ENCODE measurements at places on chromosomes 5 and 9.
A peak's percentile ranks its signal among the peaks of the same experiment; 100 is the strongest.

DNA sequence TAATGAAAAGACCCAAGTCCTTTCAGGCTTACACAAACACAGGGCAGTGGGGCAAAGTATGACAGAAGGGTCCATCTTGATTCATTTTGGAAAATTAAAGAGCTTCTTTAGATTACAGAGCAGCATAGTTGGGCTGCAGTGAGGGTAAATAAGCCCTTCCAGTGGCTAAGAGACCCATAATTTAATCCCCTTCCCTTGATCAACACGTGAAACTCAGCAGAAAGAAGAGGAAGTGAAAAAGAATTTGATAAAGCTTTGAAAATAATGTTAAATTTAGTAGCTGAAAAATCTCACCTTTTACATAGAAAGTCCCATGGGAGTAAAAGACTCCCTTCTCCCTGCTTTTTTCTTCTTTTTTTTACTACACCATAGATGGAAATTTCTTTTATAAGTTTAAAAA is 87.6 kb downstream of the FREM1 start:
- DNase-seq, result no peak

GRCh38 chr5:138096363-138096762 is 12.5 kb downstream of the WNT8A start:
- DNase-seq, result no peak

GRCh38 chr5:41851116-41851515 is 19.1 kb downstream of the OXCT1 start:
- no peak for DNase-seq

- DNase-seq, result peak; percentile 96
These were observed 50.5 kb upstream of the EXOC3 start for GRCh38 chr5:392431-392988.

DNA sequence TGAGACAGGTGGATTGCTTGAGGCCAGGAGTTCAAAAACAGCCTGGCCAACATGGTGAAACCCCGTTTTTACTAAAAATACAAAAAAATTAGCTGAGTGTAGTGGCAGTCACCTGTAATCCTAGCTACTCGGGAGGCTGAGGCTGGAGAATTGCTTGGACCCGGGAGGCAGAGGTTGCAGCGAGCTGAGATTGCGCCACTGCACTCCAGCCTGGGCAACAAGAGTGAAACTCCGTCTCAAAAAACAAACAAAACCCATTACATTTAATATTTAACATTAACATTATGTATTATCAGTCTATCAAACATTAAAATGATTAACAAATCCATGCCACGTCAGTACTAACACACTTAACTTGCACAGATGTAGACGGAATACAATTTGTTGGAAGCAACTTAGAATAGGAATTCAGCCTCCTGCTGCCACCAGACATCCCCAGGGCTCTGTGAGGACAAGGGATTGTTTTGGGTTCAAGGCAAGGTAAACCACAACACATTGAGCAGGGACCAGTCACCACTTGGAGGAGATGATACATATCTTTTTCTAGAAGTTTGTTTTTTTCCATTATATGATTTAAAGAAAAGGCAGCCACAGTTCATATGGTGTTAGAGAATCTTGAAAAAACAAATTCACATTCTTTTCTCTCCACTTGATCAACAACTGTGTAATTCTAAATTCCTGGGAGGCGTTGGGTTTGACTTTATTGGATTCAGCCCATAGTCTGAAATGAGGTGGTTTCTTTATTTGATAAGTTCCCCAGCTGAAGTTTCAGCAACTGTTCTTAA is 104.1 kb upstream of the BASP1 start:
- DNase-seq, result no peak

DNA sequence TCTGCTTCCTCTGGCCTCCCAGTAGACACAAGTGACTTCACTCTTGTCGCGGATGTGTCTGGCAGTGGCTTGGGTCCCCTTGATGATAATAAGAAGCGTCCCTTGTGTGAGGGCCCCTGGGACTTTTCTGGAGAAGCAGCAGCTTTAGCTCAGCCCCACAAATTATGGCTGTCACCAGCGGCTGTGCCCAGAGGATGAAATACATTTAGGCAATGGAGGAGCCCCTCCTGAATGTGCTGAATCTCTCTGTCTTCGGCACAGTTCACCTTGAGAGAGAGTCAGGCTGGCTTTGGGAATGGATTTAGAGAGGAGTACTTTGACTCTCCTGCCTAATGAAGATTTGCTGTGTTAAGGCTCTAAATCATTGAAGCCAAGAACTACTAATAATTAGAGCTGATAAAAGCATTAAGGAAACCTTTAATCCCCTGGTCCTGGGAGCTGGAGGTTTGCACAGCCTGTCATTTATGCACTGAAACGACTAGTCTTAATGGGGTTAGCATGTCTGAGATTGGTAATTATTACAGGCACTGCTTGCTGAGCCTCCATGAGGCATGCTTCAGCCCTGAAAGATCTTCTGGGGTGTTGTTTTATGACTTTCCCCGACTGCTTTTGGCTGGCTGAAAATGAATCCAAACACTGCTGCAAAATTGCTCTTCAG is 127.0 kb downstream of the TENT4A start:
- no peak for DNase-seq

GRCh38 chr9:105483618-105484017 is 35.8 kb downstream of the FSD1L start:
- DNase-seq, result no peak

- no peak for DNase-seq
These were observed 55.0 kb upstream of the C9orf72 start for GRCh38 chr9:27628311-27628710.

DNA sequence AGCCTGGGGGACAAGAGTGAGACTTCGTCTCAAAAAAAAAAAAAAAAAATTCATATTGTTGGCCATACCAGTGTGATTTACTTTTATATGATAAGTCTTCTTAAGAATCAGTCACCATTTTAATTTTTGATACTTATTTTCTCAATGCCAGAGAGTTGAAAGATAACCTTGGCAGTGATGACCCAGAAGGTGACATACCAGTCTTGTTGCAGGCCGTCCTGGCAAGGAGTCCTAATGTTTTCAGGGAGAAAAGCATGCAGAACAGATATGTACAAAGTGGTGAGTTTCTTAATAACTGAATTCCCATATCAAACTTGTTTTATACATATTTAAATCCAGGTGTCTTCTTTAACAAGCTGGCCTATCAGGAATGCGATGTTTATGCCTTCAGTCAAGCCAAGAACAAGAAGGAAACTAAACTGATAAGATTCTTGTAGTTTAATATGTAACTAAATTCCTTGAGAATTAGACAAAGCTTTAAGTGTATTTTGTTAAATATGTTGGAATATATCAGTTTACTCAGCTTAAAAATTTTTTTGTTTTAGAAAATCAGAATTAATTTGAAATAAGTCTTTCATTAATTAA is 81.5 kb downstream of the NIPBL start:
- no peak for DNase-seq

GRCh38 chr5:132837868-132838267 is 7.4 kb upstream of the SHROOM1 start:
- DNase-seq, result no peak

DNA sequence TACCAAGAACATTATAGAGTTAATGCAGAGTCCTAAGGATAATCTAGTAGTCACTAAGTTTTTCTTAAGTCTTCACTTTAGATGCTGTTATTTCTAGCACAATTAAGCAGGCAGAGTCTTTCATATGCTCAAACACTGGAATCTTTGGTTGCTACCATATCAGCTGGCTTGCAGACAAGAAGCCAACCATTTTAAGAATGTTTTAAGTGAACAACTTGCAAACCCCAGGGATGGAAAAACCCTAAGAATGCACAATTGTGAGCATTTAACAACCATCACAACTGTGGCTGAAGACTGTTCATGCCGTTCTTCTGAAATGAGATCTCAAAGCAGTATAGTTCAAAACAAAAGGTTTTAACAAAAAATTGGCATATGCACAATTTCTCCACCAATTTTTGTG is 55.1 kb downstream of the CSNK1A1 start:
- DNase-seq, result no peak

- no peak for DNase-seq
These were observed 25.8 kb downstream of the NIPAL4 start for GRCh38 chr5:157485811-157486210.

DNA sequence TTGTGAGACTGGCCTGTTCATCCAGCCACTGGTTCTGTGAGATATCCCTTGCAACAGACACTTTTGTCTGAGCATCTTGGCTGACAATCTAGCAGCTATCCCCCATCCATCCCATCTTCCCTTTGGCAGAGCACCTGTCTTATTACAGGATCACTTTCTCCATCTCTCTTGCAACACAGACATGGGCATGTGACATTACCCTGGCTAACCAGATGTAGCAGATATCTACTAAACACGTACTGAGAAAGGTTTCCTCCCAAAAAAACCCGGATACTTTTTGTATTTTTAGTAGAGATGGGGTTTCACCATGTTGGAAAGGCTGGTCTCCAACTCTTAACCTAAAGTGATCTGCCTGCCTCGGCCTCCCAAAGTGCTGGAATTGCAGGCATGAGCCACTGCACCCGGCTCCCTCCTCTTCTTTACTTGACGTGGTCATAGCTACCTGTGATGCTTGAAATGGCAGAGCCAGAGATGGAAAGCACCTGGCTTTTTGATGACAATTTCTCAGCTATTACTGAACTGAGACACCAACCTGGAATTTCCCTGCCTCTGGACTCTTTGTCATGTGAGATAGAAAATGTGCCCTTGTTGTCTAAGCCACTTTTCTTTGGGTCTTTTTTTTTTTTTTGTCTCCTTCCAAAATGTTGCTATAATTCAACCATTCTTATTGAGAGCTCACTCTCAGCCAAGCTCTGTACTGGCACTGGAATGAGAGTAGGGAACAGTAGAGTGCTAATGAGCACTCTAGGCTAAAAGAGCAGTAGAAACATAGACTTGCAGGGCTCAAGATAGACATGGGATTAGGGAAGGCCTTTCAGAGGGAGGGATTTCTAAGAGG is 32.6 kb downstream of the FNBP1 start:
- DNase-seq, result no peak

DNA sequence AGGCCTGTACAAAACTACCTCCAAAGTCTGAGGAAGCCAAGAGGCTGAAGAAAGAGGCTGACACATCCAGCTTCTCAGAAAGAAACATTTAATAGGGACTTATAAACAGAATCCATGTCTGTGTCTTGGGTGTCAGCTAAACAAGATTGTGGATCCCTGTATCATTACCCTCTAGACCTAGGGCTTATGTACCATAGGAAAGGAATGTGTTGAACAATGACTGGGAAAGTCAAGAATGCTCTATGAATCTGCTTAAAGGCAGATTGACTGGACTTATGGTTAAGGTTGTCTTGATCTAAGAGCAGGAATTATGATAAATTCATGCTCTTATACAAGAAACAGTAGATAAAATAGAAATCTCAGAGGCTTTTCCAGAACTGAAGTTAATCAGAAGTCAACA is 335.7 kb upstream of the RPS23 start:
- DNase-seq, result no peak

DNA sequence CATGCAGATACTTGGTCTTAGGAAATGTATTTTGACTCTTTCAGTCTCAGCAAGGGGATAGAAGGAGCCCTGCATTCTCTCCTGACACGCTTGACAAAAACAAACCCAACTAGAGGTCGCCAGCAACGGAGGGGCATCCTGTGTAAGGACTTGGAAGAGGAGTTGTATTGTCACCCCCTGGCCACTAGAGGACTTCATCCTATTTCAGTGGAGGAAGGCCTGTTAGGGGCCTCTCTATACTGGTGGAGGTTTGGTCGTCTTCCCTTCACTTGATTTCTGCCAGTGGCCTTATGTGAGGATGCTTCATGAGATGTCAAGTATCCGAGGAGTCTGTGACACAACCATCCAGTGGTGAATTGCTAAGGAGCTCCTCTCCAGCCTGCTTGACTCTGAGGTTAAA is 122.8 kb upstream of the STC2 start:
- peak; percentile 40 for DNase-seq

- DNase-seq, result no peak
These were observed 495.1 kb downstream of the CDH18 start for GRCh38 chr5:19492861-19493260.

GRCh38 chr5:116320486-116320885 is 235.7 kb downstream of the COMMD10 start:
- no peak for DNase-seq

- DNase-seq, result peak; percentile 83
These were observed 33.8 kb downstream of the TGFBI start for GRCh38 chr5:136062366-136063274.

- no peak for DNase-seq
These were observed 76.8 kb downstream of the CAMSAP1 start for GRCh38 chr9:135830496-135830895.

DNA sequence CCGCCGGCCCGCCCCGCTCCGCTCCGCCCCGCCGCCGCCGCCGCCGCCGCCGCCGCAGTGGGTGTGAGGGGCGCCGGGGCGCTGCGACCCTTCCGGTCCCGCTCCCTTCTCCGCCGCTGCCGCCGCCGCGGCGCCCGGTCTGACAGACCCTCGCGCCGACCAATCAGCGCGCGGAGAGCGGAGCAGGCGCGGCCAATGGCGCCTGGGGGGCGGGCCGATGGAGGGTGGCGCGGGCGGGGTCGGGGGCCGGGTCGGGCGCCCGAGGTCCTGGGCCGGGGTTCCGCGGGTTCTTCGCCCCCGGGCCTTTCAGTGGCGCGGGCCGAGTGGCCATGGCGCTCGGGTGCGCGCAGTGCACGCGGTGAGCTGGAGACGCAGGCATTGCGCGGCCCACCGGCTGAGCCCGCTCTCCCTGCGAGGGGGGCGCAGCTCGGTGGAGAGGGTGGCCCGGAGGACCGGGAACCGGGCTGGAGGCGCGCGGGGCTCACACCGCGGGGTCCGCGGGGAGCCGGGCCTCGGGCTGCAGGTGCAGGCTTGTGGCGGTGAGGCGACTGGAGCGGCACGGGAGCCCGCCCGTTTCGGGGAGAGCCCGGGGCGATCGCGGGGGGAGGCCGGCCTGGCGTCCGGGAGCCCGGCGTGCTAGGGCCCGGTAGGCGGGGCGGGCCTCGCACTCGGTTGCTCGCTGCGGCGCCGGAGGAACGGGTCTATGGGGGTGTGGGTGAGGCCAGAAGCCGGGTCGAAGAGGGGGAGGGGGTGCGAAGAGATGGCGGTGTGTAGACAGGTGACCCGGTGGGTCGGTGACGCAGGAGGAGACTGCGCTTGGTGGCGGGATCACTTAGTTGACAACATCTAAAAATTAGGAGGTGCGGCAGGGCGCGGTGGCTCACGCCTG is at the start of gene MAPK9:
MAPK9 (minus strand) TSS at position 141 of the 889 bp plus-strand sequence. CDS start 11,522 bp downstream, outside the sequence.
- DNase-seq, result peak; percentile 65

DNA sequence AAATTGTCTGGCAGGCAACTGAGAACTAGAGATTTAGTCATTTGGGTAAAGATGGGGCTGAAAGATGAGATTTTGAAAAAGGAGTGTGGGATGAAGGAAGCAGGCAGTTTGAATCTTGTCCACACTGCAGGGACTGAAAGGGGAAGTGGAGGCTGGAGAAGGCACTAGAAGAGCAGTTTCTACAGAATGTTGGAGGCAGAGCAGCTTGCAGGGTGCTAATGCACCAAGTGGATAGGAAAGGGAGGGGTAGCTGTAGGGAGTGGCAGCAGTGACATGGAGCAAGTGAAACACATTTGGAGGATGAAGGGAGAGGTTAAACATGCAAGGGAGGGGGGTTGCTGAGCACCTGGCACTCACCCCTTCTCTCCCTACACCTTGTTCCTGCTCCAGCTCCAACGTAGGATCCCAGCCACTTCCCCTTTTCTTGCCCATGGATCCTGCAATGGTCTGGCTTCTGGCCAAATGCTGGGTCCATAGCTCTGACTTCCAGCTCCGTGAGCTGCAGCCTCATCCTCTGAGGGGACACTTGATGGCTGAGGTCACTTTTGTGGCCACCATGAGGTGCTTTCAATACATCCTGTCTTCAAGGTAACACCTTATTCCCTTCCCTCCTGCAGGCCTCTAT is 30.0 kb upstream of the FGD3 start:
- DNase-seq, result peak; percentile 72

All from Kasumi-1 (cell line).